ENCODE measurements at places on chromosomes 7 and 10.

DNA sequence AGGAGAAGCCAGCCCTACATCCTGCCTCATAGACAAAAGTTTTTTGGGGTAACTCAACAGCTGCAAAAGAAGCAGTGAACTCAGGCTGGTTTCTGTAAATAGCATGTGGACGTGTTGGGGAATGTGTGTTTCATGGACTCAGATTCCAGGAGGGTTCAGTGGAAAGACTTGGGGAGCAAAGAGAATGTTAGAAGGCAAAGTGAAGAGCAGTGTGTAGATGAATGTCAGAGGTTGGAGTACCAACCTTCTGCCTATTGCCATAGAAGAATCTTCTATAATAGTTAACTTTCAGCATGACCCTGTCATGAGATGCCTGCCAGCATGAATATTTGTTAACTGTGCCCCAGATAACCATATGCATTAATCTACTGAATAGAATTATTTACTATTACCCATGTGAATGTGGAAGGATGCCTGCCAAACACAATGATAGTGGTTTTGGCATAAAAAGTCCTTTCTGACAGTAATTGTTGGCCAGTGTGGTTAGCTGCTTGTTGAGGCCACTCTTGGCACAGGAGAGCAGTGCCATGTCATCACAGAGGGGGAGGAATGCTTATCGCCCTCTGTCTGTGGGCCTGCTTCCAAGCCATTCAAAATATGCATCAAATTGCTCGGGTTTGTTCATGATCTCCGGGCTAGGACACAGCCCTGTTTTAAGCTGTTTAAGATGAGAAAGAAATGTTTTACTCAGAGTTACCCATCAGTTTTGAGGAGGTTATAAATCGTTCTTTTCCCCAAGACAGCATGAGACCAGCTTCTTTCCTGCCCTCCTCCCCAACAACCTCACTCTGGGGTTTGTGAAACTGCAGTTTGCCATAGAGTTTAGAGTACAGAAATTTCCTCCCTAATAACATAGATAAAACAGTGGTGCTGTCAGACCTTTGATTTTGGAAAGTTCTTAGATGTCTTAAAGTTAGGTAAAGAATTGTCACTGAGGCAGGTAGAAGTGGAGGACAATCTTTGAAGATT, 165.3 kb downstream of the WNT2 start:
- DNase-seq = no peak

DNA sequence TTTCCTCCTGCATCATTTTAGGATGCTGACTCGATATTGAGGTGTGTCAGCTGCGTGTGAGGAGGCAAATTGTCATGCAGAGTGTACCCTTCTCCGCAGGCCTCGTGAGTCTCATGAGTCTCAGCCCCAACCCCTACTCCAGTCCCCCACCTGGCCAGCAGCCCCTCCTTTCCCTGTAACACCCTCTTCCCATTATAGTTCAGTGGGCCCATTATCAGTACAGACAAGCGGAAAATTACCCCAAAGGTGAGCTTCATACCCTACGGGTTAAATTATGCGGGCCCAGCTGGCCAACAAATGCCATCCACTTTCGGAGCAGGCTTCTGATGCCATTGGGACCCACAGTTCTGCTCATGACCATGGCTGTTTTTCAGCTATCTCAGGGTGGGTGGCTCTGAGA, 25.2 kb downstream of the SFTPD start:
- DNase-seq = no peak

GRCh38 chr7:40072268-40072667, 62.2 kb downstream of the MPLKIP start:
- no peak for DNase-seq

DNA sequence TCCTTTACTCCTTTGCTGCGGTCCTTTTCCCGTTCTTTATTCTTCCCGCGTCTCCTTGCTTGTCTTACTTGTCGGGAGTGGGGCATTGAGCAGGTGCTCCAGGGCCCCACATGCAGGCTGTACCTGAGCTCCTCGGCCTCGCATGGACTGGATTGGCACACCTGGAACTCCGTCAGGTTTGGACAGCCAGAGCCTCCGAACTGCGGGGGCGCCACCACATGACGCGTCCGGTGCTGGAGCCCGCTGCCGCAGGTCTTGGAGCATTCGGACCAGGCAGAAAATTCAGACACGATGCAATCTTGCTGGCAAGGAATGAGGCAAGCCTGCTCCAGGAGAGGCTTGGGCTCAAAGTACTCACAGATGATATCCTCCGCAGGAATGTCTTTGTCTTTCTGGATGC, 195.7 kb downstream of the THSD7A start:
- DNase-seq = no peak

DNA sequence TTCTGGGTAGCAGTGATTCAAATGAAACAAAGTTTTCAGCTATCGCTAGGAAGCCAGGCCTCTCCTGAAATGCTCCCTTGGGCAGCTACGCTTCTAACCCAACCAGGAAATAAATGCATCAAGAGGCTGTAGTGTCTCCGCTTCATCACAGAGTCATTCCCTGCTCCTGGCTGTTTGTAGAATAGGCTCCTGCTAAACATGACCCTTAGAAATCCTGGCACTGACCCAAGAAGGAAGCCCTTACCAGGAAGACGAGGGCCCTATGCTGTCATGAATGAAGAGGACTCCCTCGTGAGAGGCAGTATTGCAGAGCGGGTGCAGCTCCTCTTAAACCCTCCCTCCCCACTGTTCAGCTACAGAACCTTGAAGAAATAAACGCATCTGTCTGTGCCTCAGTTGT, 48.3 kb downstream of the NOD1 start:
- DNase-seq = no peak

DNA sequence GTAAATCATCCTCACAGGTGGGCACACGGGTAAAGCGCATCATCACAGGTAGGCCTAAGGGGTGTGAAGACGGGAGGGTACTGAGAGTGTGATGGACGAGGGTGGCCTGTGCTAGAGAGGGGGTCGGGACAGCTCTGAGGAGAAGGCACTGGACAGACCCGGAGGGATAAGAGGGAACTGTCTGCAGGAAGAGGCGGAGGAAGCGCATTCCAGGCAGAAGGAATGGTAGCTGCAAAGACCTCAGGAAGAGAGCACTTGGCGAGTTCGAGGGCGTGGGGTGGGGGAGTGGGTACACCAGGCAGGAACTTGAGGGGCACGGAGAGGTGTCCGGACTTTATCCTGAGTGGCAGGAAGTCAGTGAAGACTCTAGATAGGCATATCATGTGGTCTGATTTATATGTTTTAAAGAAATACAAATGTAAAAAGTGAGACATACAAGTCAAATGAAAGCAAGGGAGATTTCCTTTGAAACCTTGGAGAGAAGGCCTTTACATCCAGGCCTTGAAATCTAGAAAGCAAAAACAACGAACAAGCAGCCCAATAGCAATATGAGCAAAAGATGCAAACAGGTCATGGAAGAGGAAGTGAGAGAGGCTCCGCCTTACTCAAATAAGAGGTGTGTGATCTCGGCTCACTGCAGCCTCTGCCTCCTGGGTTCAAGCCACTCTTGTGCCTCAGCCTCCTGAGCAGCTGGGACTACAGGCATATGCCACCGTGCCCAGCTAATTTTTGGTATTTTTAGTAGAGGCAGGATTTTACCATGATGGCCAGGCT, 3.6 kb downstream of the LHPP start:
- no peak for DNase-seq

DNA sequence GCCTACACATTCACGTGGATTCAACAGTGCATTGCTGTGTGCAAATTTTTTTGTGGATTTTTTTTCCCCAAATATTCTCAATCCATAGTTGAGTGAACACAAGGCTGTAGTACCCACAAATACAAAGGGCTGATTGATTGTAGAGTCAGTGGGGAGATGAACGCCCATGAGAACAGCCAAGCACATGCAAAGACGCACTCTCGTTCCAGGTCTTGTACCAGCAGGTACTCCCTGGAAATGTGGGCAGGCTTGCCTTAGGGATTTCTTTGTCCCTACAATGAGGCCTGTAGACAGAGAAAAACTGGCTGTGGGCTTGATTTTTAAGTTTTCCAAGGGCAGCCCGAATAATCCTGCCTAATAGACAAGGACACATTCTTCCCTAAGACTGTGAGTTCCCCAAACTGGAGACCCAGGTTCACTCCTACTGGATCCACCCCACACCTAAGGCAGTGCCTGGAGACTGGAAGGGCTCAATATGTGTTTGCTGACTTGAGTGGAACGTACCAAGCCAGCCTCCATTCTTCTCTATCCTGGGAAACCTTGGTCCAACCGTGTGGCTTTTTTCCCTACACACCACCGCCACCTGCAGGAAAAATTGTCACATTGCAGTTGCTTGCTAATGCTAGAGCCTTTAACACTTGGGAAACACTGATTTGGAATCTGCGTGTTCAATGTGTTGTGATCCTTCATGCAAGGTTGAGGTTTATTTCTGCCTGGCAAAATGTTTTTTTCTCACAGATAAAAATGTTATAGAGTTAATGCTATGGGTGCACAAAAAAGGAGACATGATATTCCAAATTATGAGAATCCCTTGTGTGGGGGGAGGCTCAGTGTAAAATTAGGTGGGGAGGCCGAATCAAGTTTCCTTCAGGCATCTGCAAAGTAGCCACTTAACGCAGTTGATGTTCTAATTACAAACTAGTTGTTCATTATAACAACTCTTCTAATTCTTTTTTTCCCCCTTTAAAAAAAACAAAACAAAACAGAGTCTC, 49.3 kb downstream of the PPP1R17 start:
- peak; percentile 24 for DNase-seq

DNA sequence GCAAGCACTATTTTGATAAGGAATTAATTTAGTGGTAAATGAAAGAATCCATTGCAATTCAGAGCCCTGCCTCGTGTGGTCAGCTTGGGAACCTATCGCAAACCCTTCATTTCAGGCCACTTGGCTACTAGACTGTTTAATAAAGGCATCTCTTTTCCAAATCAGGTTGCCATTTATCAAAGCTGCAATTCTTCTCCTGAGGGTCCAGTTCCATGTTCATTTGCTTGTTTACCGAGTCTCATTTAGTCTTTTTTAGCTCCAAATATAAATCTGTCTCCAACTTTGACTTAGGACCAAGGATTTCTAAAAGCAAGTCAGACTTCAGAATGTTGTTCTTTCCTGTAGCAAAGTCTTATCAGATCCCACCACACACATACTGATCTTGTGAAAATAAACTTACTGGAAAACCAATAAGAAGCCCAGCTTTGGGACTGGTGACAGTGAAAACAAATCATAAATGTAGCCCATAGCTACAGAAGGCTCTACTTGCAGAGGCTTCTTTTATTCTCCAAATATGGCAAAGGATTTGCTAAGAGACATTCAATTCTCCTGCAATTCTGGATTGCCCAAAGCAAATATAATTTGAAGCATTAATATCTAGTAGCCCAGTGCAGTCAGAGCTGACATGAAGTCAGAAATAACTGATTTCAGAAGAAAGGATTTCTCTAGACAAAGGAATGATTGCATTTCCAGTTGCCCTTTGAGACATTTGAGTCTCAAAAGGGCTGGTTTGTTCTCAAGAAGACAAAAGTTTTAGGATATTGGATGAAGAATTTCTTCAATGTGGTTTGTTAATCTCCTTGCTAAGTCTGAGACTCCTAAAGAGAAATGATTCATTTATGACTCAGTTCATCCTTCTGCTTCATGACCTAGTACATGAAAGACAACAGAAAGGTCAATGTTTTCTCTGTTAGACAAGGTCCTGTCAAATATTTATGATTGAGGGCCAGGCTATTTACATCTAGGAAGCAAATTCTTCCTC, 28.0 kb downstream of the PPP1R3C start:
- DNase-seq = no peak

GRCh38 chr7:141752634-141753033, 11.3 kb upstream of the TAS2R3 start:
- no peak for DNase-seq

GRCh38 chr10:64086083-64086767, 565.0 kb downstream of the REEP3 start:
- no peak for DNase-seq

GRCh38 chr7:135190703-135191102, 20.2 kb upstream of the CYREN start:
- no peak for DNase-seq

- DNase-seq = no peak
Observed at GRCh38 chr7:44324204-44324480, 1.3 kb downstream of the CAMK2B start.

DNA sequence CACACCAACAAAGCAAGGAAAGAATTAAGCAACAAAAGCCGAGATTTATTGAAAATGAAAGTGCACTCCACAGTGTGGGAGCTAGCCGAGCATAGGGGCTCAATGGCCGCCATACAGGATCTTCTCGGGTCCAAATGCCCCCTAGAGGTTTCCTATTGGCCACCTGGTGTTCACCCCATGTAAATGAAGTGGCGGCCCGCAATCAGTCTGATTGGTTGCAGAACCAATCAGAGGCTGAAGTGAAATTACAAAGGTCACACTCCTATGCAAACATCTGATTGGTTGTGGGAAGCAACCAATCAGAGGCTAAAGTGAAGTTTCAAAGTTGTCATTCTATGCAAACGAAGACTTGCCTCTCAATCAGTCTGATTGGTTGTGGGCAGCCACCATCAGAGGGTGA, 61.8 kb upstream of the SLC35B4 start:
- no peak for DNase-seq

- no peak for DNase-seq
Observed at GRCh38 chr7:121164247-121164646, 164.6 kb upstream of the WNT16 start.

GRCh38 chr7:77409739-77410547, 6.2 kb downstream of the GSAP start:
- DNase-seq = no peak

DNA sequence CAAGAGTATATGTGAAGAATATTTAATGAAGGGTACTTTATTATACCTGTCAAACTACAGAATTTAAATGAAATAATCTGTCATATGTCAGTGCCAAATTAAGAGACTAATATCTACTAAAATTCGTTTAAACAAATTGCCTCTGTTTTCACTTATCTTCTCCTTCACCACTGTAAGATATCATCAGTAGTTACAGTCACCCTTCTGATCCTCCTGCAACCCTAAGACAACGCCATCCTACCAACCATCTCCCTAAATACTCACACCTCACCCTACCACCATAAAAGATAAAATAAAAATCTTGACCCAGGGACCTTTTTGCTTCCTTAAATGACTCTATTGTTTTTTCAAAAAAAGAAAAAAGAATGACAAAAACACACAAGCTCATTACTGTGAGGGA, 20.8 kb downstream of the EZH2 start:
- no peak for DNase-seq

GRCh38 chr7:30171766-30172447, 37.1 kb downstream of the MTURN start:
- no peak for DNase-seq

GRCh38 chr7:97024209-97025129, at the start of gene DLX5:
Gene DLX5 (minus strand): TSS chr7:97024831. CDS start chr7:97024623, 208 bp downstream.
- no peak for DNase-seq

GRCh38 chr10:114021154-114021553, 22.5 kb upstream of the ADRB1 start:
- no peak for DNase-seq

- no peak for DNase-seq
Observed at GRCh38 chr10:78892338-78893176, 176.2 kb upstream of the ZMIZ1 start.
